Cortex of kidney (tissue), 1 donor: ENCODE measurements at places on chromosomes 12 and 14.

DNA sequence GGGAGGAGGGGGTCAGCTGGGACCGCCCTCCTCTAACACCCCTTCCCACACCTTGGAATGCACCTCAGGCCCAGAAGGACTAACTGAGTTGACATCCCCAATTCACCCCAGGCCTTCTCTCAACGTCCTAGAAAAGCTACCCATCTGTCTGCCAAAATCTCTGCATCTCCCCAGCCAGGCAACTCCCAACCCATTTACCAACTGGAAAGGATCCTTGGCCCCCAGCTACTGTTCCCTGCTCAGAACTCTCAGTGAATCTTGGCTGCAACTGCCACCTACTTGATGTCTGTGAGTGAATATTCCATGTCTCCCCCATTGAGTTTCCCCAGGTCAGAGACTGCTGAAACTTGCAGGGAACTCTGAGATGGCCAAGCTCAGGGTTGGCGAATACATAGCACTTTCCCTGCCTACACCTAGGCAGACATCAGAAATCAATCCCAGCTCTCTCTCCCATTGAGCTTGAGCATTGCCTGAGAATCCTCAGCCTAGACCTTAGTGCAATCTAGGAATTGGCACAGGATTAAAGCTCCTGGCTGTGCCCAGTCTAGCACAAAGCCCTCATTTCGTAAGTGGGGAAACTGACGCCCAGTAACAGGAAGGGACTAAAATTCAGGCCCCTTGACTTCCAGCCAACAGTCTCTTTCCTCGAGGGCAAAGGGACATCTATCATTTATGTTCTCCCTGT is 71.9 kb upstream of the NCOR2 start:
- DNase-seq = no peak

DNA sequence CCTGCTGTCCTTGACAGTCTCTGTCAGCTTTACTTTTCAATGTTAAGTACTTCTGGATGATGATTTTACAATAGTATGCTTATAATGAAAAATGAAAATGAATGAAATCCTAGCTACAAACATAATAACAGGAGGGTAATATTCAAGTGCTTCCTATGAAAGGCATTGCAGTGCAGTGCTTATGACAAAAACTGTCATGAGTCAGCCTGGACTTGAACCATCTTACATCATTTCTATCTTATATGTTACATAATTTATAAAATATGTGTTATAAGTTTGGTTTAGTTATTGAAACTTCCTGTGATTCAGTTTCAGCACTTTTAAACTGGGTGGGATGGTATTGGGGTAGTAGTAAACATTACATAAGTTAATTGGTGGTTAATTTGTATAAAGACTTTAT is 451.7 kb downstream of the TMEM117 start:
- no peak for DNase-seq

DNA sequence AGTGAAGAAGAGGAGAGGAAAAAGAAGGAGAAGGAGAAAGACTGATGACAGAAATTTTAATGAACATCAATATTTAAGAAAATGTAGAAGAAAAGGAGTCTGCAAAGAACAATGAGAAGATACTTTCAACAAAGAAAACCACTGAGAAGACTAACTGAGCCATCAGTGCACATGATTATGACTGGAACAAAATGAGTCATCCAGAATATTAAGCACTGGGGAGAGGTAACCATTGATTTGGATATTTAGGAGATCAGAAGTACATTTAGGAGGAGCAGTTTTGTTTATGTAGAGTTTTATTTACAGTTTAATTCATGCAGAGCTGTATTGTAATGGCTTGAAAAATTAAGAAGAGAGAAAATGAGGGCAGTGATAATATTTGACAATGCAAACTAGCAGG is 159.1 kb downstream of the C12orf50 start:
- DNase-seq = no peak

GRCh38 chr14:30267141-30267540 is 291.8 kb upstream of the G2E3 start:
- no peak for DNase-seq

GRCh38 chr14:100820957-100821356 is 5.0 kb upstream of the MEG3 start:
- DNase-seq = no peak
